ENCODE measurements at places on chromosomes 6 and 20. TPM values are rescaled to one million over a fixed set of nuclear protein-coding genes. Genes with fewer than 3 reads are reported as not detected.

Gene SIRPD
- not detected for total RNA-seq

Gene BTNL2
- total RNA-seq: not detected

Gene TMEM74B
- not detected for total RNA-seq

Gene AVP
- total RNA-seq: not detected

Gene ZNF76
- 19.5 TPM for total RNA-seq

Gene ZSCAN26
- total RNA-seq: 21.6 TPM

Data from fibroblast of lung (primary cell).